Activated CD8-positive, alpha-beta memory T cell treated with anti-CD3 and anti-CD28 coated beads, Interleukin-2, amount 10 ng/mL, durations not matched to agents 7 days and 5 days (primary cell): ENCODE measurements at places on chromosomes 6 and 20.
A peak's percentile ranks its signal among the peaks of the same experiment; 100 is the strongest.

DNA sequence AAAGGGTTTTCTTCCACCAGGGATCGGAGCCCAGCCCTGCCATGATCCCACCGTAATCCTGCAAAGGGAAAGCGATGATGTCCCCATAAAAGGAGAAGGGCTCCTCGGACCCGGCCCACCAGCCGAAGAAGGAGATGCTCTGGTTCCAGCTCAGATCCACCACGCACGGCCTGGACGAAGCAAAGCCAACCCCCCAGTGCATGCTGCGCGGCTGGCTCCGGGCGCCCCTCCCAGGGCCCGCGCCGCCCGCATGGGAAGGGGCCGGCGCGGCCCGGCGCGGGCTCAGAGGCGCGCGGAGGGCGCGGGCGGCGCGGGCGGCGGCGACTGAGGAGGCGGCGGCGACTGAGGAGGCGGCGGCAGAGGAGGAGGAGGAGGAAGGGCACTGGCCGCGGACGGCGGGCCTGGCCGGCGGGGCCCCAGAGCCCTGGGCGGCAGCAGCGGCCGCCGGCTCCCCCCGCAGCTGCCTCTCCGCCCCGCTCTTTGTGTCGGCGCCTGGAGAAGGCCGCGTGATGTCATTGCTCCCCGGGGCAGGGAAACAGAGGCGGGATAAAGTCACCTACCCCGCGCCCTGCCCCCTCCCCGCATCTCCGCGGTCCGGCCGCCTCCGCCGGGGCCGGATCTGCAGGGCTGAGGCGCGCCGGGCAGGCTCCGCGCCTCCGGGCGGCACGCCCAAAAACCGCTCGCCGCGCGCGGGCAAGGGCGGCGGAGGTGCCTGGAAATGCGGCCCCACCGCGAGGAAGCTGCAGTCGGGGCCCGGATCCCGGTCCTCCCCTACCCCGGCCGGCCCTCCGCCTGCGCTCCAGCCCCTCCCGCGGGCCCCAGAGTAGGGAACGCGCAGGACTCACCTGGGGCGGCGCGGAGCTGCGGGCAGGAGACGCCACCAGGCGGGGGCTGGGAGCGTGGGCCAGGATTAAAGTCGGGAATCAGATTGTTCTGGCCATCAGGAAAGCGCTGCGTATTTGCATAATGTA, at the start of gene FAXC:
Gene FAXC (minus strand): TSS at position 504 of the 971 bp plus-strand sequence. CDS start 302 bp downstream, at position 202.
- no peak for DNase-seq

- DNase-seq = peak; percentile 67
Observed at GRCh38 chr6:106334646-106335448, 9.3 kb upstream of the ATG5 start.

- DNase-seq = no peak
Observed at GRCh38 chr6:68046302-68046701, 588.8 kb upstream of the ADGRB3 start.

DNA sequence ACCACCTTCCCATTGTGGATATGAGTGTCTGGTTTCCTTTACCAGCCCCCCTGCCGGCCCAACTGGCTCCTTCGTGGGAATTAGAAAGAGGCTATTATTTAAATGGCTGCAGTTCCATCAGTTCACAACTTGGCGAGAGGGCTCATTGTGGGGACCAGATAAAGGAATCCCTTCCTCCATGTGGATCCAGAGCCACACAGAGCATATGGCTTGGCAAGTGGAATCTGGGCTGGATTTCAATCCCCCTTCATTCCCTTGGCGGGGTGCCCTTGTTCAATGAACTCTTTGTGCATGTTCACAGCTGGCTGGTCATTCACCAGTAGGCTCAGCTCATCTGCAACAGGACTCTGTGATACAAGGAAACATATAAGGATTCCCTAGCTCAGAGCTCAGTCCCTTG, 140.6 kb downstream of the OPN5 start:
- no peak for DNase-seq

DNA sequence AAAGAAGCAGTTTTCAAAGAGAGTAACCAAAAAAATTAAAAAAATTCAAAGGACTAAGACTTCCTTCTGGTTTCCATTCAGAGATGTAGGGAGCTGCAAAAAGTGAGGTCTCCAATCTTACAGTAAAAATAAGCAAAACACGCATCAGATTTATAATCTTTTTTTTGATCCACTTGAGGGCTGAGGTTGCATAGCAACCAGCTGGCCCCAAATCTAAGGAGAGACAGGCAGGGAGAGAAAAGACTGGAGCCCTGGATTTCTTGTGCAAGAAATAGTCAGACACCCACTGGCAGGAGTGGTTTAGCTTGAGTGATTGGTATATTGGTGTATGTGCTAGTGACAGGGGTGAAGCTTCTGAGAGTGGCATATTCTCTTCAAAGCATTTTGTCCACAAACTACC, 135.9 kb upstream of the FUT9 start:
- no peak for DNase-seq
